Stimulated activated CD4-positive, alpha-beta T cell treated with anti-CD3 and anti-CD28 coated beads, Interleukin-12 subunit alpha, Interleukin-12 subunit beta, amount 100 ng/mL, for 24 hours (primary cell): ENCODE measurements at places on chromosomes 3 and 15.
A peak's percentile ranks its signal among the peaks of the same experiment; 100 is the strongest.

GRCh38 chr15:78739996-78740903, 71.0 kb downstream of the ADAMTS7 start:
- no peak for DNase-seq

GRCh38 chr3:181076558-181076957, 87.0 kb upstream of the DNAJC19 start:
- no peak for DNase-seq

DNA sequence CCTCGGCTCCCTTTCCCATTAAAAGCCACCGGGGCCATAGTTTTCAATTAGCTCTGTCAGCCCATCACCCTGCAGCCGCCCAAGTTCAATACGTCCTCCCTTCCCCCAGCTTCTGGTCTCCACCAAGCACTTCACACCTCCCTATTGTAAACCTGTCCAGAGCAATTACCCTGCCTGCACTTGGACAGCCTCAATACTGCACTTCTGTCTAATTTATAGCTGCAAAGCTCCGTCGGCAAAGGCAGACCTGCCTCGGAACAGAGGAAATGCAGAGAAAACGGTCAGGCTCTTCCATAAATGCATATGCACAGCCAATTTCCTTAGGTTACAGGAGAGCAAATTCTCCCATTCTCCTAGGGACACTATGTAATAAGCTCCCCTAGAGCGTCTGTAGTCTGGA, 21.9 kb downstream of the LRIG1 start:
- no peak for DNase-seq

GRCh38 chr15:80564056-80564455, 131.1 kb upstream of the ABHD17C start:
- no peak for DNase-seq

DNA sequence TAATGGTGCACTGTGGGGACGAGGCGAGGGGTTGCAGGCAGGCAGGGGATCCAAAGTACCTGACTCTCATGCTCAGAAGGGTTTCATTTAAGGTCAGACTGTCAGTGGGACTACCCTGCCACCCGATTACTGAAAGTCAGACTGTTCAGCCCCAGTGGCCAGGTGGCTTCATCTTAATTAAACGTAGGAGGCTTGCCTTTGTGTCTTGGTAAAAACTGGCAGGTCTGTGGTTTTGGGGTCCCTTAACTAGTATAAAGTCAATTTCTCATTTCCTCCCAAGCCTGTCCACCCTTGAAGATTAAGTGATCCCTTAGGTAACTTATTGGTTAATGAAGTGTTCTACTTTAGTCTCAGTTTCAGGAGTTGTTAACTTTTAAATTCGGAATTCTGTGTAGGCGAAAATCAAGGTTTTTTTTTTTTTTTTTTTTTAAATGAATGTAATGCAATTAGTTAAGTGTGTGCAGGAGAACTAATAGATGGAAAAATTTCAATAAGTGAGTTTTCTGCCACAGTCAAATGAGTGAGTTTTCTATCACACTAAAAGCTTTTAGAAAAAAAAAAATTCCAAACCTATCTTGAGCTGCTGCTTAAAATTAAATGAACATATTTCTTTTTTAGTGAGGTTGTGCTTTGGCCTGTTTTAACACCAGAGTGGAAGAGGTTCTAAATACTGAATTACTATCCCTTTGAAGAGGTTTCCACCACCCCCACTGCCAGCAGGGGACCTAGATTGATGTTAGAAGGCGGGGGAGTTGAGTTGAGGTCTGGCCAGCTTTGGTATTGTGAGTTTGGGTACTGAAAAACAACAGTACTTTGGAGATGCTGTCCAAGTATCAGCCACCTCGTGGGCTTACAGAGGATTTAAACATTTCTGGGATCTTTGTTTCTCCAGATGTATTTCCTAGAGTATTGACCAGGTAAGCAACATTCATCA, 15.2 kb downstream of the ITPR1 start:
- no peak for DNase-seq

DNA sequence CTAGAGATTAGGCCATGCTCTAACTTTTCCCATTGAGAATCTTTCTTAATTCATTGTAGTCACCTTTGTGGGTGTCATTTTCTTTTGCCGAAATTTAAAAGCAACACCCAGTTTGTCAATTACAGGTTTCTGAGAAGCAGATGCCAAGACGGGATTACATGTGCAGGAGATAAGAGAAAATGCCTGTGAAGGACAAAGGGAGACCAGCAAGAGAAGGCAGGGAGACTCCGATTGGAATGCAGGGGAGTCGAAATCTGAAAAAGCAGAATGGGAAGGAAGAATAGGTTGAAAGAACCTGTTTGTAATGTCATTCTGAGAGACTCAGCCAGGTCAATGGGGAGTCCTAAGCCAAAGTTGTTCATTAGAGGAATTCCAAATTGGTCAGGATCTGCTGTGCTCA, 3.6 kb upstream of the DPH6 start:
- DNase-seq, result no peak

- no peak for DNase-seq
Observed at GRCh38 chr3:176183181-176183580, 1014.1 kb downstream of the TBL1XR1 start.

- DNase-seq, result no peak
Observed at GRCh38 chr3:189139611-189139940, 32.2 kb upstream of the TPRG1 start.

DNA sequence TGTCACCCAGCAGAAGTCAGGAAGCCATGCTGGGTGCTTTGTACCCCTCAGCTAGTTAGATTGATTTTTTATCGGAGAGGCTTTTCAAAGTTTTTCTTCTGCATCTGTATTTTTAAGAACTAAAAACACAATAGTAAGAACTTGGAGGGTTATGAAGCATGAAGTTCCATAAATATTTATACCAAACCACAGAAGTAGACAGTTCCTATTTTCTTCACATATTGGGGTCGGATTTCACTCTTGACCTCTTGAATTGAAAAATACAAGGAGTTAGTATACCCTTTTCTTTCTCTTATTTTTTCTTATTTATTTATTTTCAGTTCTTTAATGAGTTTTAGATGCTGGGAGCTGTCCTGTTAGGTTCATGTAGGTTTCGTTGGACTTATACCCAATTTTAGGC, 35.1 kb downstream of the SLC25A26 start:
- DNase-seq, result no peak

- no peak for DNase-seq
Observed at GRCh38 chr3:186298876-186299275, 63.2 kb downstream of the DGKG start.

GRCh38 chr3:133441867-133442270, 42.0 kb downstream of the BFSP2 start:
- no peak for DNase-seq

GRCh38 chr3:27677565-27677964, 44.6 kb downstream of the EOMES start:
- no peak for DNase-seq

DNA sequence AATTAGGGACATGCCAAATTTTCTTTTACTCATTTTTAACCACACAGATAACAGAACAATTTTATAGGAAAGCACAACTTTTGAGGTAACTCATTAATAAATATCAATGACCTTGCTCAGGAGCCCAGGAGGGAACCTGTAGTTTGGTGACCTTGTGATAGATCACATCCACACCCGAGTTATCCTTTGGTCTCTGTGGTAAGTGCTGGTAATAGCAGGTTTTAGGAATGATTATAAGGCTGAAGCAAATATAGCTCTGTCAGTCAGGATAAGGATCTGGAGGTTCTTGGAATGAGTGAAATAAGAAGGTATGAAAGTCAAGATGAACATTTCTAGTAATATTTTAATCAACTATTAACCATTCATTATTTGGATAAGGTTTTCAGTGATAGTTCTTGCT, 46.5 kb downstream of the EPHA6 start:
- no peak for DNase-seq

DNA sequence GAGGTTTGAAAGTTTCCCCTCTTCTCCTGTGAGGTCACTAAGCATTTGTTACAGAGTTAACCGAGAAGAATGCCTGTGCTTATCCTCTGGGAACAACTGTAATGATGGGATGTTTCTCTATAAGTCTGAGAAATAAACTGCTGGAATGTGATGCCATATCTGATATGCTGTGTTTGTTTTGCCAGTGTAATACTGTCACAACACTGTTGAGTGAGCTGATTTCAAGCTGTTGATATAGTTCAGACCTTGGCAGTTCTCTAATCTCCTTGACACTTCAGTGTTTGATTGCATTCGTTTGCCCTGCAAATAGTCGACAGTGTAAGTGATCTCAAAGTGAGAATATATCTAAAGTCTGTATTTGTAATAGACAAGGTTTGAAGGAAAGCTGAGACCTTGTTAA, 73.3 kb downstream of the PTPRG start:
- no peak for DNase-seq

DNA sequence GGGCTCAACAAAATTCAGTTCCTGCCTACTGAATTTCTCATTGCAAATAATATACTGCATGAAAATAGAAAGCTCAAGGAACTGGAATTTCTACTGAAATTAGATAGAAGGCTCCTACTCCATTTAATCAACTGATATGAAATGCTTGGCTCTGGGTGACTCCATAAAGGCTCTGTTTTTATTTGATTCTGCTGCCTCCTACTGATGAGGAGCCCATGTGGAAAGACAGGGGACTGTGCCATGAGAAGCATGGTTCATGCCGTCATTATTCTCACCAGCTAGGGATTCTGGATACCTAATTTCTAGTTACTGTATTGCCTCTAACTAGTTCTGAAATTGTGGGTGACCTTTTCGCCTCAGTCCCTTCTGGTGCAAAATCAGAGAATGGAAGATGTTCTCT, 366.2 kb upstream of the DPH6 start:
- DNase-seq, result no peak

DNA sequence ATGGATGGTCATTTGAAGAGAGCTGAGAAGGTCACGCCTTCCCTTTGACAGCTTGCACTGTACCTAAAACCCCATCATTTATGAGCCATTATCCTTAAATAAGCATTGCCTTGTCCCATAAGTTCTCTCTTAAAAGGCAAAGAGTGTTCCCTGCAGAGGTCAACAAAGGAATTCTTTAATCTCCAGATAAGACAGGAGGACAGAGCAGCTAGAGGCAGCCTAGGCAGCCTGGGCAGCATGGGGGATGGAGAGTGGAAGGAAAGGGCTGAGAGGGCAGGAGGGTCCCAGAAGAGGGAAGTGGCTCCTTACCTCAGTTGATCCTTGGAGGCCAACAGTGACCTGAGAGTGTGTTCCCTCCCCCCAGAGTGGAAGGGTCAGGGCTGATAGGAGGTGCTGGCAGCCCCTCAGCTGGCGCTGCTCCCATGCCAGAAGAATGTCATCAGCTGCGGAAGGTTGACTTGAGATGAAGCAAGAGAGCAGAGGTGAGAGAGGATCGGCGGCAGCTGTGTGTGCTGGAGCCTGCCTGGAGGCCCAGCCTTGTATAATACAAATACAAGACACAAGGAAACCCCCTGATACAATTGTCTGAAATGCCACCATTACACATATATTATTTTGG, 12.8 kb downstream of the KBTBD13 start:
- DNase-seq, result no peak

DNA sequence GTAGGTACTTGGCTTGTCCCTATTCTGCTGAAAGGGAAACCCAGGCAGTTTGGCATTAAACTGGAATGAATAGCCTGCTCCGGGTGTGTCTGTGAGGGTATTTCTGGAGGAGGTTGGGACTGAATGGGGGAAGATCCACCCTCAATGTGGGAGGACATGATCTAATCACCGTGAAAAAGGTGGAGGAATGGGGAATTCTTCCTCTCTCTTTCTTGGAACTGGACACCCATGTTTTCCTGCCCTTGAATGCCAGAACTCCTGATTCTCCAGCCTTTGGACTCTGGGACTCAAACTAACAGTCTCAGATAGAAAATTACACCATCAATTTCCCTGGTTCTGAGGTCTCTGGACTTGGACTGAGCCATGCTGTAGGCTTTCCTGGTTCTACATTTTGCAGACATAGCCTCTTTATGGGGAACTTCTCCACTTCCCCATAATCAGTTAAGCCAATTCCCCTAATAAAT, 391.7 kb downstream of the EDEM1 start:
- no peak for DNase-seq

GRCh38 chr3:86793786-86794185, 197.2 kb downstream of the VGLL3 start:
- DNase-seq, result no peak

GRCh38 chr3:127266186-127266585, 21.7 kb downstream of the PRR20G start:
- DNase-seq, result no peak

DNA sequence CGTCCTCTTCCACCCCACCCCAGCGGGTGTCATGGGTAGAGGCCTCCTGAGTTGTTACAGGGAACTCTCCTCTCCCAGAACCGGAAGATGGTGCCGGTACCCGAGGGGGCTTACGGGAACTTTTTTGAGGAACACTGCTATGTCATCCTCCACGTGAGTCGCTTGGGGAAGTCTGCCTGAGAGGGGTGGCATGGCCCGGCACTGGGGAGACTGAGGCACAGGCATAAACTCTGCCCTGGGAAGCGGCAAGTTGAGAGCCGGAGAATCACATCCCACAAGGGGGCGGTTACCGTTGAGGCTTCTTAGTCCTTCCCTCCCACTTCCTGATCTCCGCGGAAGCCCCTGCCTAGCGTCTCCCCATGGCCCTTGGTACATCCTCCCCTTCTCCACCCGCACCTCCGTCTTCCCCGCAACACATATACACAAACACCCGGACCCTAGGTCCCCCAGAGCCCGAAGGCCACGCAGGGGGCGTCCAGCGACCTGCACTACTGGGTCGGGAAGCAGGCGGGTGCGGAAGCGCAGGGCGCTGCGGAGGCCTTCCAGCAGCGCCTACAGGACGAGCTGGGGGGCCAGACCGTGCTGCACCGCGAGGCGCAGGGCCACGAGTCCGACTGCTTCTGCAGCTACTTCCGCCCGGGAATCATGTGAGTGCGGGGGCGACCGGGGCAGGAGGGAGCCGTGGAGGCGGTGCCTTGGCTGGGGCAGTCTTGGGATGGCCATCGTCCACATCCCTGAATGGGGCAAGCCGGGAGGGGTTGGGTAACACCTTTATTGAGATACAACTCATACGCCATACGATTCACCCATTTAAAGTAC, 3.4 kb downstream of the VILL start:
- DNase-seq, result peak; percentile 74

GRCh38 chr3:192367616-192368015, 359.7 kb downstream of the FGF12 start:
- no peak for DNase-seq

DNA sequence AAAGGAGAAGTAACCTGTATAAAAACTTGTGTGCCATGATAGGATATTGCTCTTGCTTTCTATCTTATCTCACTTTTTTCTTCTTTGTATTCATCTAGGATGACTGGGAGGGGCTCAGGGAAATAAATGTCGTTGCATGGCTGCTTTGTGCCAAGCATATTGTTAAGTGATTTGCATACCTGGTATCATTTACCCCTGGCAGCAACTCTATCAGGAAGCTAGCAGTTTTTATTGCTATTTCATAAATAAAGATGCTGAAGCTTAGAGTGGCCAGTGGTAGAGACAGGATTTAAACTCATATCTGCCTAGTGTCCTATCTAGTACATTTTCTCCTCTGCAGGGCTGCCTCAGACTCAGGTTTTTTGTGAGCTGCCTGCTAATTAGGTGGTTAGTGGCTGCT, 253.3 kb downstream of the PTPRG start:
- no peak for DNase-seq

GRCh38 chr3:5004319-5005152, 25.3 kb downstream of the BHLHE40 start:
- DNase-seq, result no peak
